Stimulated activated CD4-positive, alpha-beta T cell treated with anti-CD3 and anti-CD28 coated beads, Interleukin-1b, Interleukin-23, amount 100 ng/mL, for 4 hours (primary cell): ENCODE measurements at places on chromosomes 6 and 20.

- DNase-seq, result no peak
These were observed 347.0 kb downstream of the DOK5 start for GRCh38 chr20:54822386-54822785.

DNA sequence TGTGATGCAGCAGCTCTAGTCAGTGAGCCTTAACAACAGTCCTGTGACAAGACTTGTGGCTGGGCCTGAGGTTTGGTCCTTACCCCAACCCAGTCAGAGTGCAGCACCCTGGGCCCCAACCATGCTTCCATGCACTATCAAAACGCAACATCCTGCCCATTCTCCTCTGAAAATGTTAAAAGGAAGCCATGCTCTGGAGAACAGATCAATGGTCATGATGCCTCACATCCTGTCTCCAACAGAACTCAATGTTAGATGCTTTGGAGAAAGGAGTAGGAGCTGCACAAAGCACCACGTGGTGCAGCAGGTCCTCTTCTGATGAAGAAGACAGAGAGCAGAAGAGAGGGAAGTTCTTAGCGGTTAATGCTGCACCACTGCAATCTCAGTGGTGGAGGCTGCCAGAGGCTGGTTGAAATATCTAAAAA, 41.9 kb downstream of the TRAM2 start:
- DNase-seq, result no peak

DNA sequence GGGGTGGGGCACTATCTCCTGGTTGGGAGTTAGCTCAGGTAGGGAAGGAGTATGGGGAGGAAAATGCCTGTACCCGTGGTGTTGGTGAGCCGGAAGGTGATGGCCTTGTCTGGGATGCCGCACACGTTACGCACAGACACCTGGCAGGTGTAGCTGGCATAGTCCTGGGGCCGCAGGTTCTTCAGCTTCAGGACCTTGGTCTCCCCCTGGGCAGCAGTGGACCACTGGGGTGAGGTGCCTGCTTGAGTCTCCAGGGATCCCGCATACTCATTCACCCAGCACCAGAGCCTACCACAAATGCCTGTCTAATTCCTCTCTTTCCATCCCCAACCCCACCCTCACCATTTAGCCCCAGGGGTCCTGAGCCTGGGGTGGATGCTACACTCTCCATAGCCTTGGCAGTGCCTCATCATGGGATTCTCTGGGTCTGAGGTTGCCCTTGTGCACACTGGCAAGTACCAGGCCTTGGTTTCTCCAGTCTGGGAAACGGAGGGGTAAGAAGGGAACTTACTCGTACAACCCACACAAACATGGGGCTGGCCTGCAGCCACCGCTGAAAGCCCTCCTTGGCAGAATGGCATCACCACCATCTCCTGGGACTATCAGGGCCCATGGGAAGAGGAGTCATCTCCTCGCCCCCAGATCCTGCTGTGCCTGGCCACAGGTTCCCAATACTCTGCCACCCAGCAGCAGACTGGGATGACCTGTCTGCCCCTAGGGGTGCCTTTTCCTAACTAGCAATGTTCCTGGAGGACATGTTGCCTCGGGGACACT, 42.8 kb downstream of the MDGA1 start:
- DNase-seq, result no peak

GRCh38 chr6:92297101-92297500, 1122.3 kb downstream of the EPHA7 start:
- DNase-seq, result no peak

DNA sequence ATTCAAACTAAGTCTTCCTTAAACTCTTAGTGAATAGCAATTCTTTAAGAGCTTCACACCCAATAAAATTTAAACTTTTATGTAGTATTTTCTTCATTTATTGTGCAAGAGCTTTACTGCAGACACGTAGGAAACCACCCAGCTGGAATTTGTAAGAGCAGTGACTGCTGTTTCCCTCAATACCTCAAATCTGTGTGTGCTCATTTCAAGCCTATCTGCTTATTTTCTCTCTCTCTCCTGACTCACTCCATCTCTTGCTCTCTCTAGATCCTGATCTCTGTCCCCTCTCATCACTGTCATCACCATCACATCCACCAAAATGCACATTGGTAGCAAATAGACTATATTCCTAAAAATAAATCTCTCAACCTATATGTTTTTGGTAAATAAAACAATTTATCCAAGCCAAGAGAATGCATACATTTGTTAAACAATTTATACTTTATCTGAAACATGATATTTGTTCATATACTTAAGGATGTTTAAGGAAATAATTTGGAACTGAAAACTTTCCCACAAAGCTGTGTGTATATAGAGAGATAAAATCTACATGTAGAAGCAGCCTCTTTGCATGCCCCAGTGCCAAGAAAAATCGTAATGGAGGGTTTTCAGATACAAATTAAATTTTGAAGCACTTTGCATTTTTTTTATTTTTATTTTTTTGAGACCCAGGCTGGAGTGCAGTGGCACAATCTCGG, 273.0 kb downstream of the TFAP2A start:
- DNase-seq, result no peak

DNA sequence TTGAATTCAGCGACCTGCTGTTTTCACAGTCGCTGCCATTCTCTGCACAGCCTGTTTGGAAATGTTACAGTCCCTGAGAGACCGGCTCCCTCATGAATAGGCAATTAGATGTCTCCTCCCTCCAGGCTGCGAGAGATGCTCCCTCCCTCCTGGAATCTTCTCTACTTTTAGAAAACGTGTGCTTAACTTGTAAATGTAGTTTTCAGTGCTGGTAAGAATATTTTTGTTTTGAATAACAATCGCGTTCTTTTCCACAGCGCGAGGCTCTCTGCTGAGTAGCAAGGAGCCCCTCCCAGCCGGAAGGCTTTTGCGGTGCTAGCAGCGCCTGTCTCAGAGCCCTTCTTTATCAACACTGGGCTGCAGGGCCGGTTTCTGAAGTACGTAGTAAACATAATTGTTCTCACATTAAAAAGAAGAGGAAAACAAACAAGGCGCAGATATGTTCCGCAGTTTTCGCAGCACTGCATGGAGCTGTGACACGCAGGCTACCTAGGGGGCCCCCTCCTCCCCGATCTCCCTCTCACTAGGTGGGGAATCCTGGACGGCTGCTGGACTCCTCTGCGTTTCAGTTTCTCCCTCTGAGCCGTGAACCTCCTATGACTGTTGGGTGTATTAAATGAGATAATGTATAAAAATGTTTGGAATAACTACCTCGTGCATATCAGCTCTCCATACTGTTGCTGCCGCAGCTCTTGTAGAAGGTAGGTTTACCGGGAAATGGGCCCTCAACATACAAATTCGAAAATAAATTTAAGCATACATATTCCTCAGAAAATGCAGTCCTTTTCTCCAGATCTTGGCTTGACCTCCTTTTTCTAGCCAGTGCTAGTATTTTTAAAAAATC, 79.0 kb upstream of the SPACA1 start:
- no peak for DNase-seq

DNA sequence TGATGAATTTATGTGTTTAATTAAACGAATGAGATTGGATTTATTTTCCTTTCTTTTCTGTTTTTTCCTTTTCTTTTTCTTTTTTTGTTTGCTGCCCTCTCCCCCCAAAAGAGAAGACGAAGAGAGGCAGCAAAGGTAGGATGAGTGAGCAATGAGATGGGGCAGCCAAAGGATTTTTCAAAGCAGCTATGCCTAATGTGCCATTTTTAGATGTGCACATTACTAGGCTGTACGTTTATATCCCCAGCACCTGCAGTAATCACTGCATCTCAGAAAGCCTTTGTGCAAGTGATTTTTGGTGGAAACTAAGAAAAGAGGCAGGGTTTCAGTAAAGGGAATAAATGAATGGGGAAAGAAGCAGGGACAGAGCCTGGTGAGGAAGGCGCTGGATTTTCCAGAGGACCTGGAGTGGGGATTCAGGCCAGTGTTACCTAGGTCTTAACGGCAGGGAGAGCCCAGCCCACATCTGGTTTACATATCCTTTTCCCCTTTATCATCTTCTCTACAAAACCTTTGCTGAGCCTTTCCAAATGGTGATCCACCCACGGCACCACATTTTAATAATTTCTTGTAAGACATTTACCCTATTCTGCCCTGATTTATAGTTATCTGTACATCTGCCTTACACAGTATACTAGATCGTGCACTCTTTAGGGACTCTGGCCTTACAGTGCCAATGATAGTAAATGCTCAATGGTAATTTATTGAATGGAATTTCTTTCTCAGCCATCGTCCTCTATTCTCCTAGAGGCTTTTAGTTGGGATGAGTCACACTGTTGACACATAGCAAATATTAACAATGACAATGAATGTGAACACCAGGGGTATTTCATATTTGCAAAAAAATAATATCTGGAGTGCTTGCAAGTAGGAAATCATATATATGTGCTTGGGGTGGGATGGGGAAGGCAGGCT, 38.3 kb upstream of the ATXN1 start:
- no peak for DNase-seq

DNA sequence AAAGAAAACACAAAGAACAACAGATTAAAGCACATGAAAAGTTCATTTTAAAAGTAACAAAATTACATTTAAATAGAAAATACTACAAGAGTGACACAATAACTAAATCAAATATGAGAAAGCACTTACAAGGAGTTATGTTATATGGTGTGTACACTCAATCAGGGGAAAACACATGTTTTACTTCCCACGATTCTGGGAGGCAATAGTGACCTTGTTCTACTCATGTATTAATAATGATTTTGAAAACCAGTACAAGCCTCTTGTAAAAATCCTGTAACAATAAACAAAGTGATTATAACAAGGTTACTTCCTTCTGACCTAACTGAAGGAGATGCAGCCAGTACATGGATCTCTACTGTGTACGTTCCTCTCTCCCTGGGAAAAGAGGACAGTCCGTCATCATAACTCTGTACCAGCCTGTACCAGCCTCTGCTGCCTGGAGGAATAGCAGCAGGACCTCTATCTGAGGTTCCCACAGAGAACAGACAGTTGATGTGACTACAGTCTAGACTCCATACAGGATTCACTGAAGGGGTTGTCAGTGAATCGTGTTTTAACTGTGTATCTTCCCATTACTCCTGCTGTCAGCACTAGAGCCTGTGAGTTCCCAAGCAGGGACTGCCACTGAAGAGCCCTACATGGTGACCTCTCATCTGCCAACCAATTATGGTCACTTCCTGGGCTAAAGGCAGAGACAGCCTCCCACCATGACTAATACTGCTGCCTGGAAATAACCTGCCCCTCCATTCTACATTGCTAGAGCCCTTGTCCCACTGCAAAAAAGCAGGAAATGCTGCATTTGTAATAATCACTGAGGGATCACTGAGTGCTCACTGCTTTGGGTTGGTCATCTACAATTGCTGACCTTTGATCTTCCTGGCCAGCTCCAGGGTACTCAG, 149.7 kb downstream of the KIF16B start:
- no peak for DNase-seq

DNA sequence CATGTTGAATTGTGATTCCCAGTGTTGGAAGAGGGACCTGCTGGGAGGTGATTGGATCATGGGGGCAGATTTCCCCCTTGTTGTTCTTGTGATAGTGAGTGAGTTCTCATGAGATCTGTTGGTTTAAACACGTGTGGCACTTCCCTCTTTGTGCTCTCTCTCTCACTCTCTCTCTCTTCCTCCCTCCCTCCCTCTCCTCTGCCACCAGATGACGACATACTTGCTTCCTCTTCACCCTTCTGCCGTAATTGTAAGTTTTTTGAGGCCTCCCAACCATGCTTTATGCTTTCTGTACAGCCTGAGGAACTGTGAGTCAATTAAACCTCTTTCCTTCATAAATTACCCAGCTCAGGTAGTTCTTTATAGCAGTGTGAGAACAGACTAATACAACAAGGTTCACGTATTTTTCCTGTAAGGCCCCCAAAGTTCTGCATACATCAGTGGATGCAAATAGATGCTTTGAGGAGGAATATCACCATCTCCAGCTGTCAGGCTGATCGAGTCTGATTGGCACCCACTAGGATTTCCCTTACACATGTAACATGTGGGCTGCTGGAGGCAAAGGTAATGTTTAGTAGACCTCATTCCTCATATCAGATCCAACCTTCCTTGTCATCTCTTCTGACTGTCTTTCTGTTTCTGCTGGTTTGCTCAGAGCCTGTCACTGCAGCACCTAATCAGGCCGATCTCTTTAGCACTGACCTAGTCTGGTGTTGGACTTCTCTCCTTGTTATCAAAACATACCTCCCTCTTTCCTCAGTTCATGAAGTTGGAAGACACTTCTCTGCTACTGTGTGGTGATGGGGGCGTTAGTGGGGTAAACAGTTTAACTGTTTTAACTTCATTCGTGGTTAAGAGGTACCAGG, 54.3 kb upstream of the BACH2 start:
- peak; percentile 35 for DNase-seq

GRCh38 chr20:910870-911770, 5.0 kb downstream of the ANGPT4 start:
- DNase-seq, result no peak

DNA sequence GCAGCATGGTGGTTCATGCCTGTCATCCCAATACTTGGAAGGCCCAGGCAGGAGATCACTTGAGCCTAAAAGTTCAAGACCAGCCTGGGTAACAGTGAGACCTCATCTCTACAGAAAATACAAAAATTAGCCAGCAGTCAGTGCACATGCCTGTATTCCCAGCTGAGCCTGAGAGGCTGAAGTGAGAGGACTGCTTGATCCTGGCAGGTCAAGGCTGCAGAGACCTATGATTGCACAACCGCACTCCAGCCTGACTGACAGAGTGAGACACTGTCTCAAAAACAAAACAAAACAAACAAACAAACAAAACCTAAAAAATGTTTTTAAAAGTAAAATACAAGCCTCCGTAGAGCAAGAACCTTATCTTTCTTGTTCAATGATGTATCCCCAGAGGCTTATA, 6.0 kb downstream of the CEP85L start:
- DNase-seq, result no peak

- no peak for DNase-seq
These were observed 76.3 kb downstream of the CDK19 start for GRCh38 chr6:110738899-110739365.

DNA sequence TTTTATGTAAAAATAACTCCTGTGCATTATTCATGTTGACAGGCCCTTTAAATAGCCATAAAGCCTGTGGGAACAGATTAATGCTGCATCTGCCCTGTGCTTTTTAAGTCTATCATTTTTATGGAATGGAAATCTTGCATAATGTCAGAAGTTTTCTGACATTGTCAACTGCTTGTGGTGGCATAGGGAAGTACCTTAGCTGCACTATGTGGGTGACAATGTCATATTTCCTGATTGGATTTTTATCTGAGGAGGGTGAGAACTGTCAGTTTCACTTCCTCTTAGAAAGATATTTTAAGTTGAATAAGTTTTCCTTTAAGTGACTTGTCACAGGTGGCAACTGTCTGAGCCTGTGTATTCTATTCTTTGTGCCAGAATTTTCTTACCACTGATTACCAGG, 267.9 kb downstream of the PLCB1 start:
- no peak for DNase-seq

GRCh38 chr6:162580619-162581018, 146.9 kb downstream of the PRKN start:
- DNase-seq, result no peak

- DNase-seq, result no peak
These were observed 11.9 kb downstream of the ADGRF4 start for GRCh38 chr6:47710295-47710694.
